ENCODE measurements at places on chromosomes 7 and 10.

GRCh38 chr7:112272921-112273561 is 66.5 kb downstream of the ZNF277 start:
- no peak for DNase-seq

GRCh38 chr7:106463851-106464611 is 179.2 kb upstream of the NAMPT start:
- DNase-seq = no peak

GRCh38 chr7:68470836-68471435 is 1127.3 kb upstream of the AUTS2 start:
- DNase-seq = no peak

GRCh38 chr7:30841801-30842541 is 69.7 kb upstream of the AQP1 start:
- DNase-seq = no peak

- DNase-seq = no peak
These were observed 103.0 kb downstream of the ADAM22 start for GRCh38 chr7:88037050-88037449.

DNA sequence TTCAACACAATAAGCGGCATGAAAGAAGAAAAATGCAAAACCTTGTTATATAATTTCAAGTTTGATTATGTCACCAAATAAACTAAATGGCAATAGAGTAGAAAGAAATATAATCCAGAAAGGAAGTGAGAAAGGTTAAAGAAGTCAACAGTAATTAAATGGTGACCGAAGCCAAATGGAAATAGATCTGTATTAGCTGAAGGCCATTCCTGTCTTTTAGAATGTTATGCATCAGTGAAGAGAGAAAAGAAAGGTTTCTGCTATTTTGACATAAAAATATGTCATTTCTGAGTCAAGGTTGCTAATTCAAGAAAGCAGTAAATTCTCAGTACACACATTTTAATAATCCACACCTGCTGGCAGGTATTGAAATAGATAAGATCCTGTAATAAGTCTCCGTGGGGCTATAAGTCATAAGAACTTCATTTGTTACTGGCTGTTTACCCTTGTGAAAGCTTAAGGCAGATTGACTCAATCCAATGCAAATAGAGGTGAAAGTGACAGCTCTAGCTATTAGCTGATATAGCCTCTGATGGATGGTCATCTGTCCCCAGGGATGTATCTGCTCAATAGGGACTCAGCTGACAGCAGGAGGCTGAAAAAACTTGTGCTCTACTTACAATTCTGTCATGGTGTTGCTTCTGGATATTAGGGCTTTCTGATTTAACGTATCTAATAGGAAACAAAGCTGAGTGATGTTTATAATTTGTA is 152.1 kb downstream of the FZD1 start:
- DNase-seq = peak; percentile 39

- DNase-seq = no peak
These were observed 154.0 kb upstream of the LSM8 start for GRCh38 chr7:118029826-118030422.

DNA sequence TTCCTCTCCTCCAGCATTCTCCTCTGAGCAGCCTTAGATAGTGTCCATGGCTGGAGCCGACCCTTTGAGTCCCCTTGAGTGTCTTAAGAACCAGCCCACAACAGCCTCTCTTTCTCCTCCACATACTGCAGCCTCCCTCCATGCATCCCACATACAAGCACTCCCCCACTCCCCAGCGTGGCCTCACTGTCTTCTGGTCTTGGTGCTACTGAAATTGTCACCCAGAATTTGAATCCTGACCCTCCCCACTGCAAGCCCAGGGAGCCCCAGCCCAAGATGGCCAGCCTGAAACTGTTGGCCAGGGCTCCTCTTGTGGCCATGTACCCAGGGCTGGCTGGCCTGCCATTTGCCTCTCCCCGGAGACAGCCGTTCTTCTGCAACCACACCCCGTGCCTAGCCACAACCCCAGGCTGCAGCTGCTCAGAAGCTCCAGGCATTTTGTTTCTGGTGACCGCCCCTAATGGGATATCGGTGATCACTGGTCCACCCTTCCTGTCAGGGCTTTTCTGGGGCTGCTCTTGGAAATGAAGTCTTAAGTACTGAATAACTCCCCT is 18.8 kb upstream of the SH2D4B start:
- DNase-seq = no peak

- no peak for DNase-seq
These were observed 422.6 kb upstream of the NUPR2 start for GRCh38 chr7:56538541-56539429.

GRCh38 chr7:47285860-47286491 is 295.9 kb downstream of the TNS3 start:
- DNase-seq = no peak

- DNase-seq = no peak
These were observed 14.7 kb downstream of the CCDC71L start for GRCh38 chr7:106646256-106646655.

- no peak for DNase-seq
These were observed 439 bp downstream of the RBP4 start for GRCh38 chr10:93600446-93601145.

DNA sequence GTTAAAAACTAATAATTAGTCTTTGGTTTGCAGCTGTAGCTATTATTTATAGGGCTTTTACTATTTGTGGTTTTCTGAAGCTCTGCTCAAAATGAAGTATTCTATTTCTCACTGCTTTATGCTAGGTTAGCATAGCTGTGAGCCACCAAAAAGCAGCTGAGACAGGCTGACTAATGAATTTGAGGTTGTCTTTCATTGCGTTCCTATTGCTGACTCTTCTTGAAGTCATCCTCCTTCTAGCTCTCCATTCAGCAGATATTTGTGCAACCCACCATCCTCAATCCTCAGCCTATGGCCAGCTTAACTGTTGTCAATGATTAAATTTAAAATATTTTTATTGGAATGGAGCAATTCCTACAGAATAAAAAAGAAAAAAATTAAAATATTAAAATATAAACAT is 2.1 kb upstream of the RALA start:
- DNase-seq = no peak

DNA sequence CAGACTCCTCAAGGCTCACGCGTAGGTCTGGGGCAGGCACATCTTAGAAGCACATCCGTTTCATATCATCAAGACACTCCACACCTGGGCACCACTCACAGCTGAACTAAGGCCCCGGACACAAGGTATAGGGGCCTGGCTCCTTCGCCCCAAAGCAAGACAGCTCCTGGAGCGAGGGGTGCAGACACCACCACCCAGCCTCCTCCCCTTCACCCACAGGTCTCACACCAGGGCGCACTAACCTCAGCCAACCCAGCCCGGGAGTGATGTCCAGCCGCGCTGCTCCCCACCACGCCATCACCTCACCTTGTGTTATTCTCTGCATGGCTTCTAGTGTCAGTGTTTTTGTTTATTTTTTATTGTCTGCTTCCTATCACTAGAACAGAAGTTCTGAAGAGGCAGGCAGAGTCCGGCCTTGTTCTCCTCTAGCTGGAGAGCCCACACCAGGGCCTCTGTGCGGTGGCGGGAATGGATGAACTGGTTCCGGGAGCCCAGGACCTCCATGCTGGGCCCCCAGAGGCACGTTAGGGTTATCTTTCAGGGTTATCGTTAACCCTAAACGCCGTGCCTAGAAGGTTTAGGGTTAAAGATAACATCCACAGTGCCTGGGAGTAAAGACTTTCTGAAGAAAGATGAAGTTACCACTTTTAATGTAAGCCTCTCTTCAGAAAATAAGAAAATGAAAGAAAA is 21.8 kb downstream of the BRI3 start:
- no peak for DNase-seq

DNA sequence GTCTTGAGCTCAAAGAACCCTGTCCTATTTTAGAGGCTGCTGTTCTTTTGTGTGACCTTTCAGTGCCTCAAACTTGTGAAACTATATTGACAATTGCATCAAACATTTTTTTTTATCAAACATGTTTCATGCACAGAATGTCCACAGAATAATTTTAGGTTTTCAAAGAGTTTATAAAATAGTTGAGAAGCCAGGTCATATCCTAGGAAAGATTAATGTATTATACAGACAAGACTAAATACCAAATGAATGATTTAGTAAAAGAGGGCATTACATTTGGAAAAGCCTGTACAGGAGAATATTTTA is 67.0 kb downstream of the CDK6 start:
- DNase-seq = no peak

DNA sequence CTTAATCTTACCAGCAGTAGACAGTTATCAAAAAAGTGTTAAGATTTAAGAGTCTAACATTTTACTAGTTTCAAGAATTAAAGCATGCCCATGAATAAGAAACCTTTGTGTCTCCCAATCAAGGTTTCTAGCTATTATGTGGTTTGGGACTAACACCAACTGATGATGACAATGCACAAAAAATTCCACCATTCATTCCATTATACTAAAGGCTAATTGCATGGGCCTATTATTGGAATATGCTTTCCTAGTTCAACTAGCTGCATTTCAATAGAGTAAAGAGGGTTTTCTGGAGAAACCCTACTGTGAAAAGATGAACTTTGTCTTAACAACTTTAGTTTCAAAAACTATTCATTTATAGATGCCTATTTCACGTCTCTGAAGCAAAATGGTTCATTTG is 44.6 kb downstream of the UBE2H start:
- no peak for DNase-seq

GRCh38 chr10:68212721-68213352 is 19.1 kb downstream of the ATOH7 start:
- DNase-seq = peak; percentile 46

DNA sequence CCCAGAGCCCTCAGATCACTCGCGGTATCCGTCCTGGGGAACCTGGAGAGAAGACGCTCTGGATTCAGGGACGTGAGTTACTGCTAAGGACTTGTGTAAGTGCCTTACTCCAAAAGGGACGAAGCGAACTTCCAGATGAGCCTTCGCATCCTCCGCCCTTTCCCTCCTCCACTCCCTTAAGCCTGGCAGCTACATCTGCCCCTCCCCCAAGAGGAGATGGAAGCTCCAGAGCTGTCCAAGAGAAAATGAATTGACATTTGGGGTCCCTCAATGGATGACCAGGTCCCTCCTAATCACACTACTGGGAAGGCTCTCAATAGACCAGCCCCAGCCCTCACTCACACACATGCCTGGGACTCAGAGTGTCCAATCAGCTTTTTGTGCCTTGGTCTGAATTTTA is 31.3 kb upstream of the GDF10 start:
- no peak for DNase-seq

- no peak for DNase-seq
These were observed 138.0 kb upstream of the YAE1 start for GRCh38 chr7:39428221-39428620.

Measured in NCI-H526 (cell line).